ENCODE measurements at places on chromosomes 7 and 10.

DNA sequence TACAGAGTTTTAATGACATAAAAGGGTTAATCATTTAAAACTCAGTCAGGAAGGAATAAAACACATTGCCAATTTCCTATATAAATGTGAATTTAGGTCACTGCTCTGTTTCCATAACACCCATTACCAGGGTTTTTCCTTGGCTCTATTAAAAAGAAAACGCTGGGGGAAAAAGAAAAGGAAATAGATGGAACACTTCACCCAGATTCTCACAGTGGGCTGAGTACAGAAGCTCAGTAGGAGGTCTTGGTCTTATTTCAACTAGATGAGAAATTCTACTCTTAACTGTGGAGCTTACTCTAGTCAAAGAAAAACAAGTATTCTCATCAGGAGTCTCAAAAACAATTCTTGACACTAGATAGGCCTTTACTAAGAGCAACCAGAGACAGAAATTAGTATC lies 36.5 kb downstream of the GLUD1 start:
- no peak for DNase-seq

DNA sequence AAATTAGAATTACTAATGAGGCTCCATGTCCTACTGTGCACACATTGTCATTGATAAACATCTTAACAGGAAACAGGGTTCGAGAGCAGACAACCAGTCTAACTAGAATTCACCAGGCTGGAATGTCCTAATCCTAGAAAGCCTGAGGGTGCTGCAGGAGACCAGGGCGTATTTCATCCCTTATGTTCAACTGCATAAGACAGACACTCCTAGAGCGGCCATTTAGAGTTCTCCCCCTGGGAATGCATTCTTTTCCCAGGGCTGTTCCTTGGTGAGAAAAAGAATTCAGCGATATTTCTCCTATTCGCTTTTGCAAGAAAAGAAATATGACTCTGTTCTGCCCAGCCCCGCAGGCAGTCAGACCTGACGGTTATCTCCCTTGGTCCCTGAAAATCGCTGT lies 486.0 kb downstream of the REEP3 start:
- DNase-seq, result no peak

GRCh38 chr7:18754766-18755165 lies 259.2 kb downstream of the HDAC9 start:
- DNase-seq, result no peak

GRCh38 chr7:20562461-20562860 lies 53.0 kb upstream of the ABCB5 start:
- DNase-seq, result no peak

- no peak for DNase-seq
These were observed 23.8 kb downstream of the ZMIZ2 start for GRCh38 chr7:44772440-44772839.

GRCh38 chr7:122412883-122413282 lies 108.3 kb upstream of the FEZF1 start:
- DNase-seq, result no peak

DNA sequence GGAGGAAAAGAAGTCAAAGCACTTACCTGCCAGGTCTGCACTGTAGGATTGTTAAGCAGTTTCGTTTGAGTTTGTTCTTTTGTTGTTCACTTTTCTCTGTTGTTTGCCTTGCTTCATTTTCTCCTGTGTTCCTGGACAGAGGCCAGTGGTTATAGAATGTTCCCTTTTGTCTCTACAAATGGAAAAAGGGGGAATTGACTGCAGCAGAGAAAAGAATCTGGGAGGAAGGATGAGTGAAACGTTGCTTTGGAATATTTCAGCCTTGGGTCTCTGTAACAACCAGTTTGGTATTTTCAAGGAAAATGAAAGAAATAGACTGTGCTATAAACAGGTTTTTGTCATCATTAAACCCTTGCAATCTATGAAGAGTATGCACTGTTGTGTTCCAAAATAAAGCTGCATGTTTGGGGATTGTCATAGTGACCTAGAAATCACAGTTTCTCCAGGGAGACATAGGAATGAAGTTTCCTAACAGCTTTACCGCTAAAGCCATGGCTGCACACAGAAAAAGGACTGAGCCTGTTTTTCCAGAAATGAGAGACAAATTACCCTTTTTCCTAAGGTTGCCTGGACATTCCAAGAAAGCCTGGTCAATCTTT lies 60.8 kb upstream of the HABP2 start:
- DNase-seq, result no peak

DNA sequence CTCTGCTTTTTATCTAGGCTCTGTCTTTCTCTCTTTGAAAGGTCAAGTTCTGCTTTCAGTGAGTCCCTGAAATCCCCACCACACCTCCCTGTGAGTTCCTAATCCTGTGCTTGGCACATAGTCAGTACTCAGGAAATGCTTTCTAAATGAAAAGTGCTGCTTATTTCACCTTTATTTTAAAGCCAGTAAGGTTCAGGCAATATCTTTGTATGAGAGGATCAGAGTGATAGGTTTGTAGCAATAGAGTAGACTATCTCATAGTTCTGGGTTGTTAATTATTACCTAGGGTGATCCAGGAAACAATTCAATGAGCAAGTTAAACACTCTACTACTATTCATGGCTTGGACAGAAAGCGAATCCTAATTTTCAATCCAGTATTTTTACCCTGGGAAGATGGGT lies 7.4 kb upstream of the LAMB1 start:
- no peak for DNase-seq

- DNase-seq, result peak; percentile 68
These were observed 12.7 kb downstream of the EBF3 start for GRCh38 chr10:129951101-129951969.

DNA sequence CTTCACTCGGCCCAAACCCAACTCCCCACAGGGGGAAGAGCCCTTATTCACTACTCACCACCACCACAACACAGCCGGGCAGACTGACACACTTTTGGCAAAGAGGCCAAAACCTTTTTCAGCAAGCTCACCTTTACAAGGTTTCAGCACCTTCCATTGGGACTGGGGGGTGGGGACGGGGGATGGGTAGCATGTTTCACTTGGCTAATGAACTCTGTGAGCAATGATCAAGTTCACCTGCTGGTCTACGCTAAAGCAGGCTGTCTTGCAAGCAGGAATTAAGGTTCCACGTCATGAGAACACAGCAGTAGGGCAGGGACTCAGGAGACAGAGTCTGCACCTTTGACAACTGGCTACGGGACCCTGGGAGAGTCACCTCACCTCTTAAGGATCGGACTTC lies 7.0 kb downstream of the FAM53B start:
- DNase-seq, result no peak

DNA sequence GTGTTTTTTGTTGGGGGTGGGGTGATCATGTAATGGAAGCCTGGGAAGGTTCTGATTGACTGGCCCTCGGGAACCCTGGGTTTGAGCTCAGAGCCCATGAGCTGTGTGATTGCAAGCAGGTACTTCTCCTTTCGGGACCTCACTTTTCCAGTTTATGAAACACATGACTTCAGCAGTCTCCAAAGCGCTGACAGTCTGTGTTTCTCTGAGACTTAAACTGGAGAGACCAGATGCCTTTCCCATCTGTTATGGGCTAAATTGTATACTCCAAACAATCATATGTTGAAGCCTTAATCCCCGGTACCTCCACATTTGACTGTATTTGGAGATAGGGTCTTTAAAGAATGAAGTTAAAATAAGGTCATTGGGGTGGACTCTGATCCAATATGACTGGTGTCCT lies 493.6 kb downstream of the GALNT17 start:
- DNase-seq, result no peak

- DNase-seq, result no peak
These were observed 100.7 kb downstream of the ST8SIA6 start for GRCh38 chr10:17353568-17354300.

DNA sequence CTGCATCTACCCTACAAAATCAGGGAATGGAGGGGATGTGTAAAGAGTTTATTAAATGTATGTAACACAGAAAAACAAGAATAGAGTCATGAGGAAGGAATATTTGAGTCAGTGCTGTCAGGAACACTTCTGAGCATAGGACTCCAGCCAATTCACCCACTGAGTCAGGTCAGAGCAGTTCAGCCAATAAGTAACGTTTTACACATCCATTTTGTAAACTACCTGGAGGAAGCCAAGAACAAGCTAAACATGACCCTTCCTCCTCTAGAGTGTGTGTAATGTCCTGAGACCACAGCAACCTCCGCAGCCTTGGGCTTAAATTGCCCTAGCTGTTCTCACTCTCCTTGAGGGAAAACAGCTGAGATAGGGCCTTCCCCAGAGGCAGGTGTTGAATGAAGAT lies 691.5 kb upstream of the LRRN3 start:
- no peak for DNase-seq

- DNase-seq, result no peak
These were observed 28.7 kb downstream of the IKZF1 start for GRCh38 chr7:50333221-50333651.

- peak; percentile 81 for DNase-seq
These were observed 7.4 kb downstream of the TSPAN14 start for GRCh38 chr10:80461208-80462183.

DNA sequence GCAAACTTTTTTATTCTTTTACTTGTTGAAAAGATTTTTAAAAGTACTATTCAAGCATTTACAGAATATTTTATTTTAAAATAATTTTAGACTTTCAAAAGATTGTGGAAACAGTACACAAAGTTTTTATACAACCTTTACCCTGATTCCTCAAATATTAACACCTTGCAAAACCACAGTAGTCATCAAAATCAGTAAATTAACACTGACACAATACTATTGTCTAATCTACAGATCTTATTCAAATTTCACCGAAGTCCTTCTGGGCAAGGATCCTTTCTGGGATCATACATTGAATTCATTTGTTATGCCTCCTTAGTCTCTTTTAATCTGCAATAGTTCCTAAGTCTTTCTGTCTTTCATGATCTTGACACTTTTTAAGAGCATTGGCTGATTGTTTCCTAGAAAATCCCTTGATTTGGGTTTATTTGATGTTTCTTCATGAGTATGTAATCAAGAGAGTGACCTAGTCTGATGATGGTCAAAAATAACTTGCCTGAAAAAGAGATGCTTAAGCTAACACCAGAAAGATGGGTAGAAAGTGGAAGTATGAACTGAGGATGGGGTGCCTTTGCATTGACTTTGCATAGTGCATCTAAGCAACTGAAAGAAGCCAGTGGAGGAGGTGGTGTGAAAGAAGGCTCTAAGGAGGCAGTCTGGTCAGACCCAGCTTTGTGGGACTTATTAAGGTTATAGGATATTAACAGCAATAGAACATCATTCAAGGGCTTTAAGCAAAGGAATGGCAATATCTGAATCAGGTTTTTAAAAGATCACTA lies 9.7 kb downstream of the STAMBPL1 start:
- DNase-seq, result no peak

DNA sequence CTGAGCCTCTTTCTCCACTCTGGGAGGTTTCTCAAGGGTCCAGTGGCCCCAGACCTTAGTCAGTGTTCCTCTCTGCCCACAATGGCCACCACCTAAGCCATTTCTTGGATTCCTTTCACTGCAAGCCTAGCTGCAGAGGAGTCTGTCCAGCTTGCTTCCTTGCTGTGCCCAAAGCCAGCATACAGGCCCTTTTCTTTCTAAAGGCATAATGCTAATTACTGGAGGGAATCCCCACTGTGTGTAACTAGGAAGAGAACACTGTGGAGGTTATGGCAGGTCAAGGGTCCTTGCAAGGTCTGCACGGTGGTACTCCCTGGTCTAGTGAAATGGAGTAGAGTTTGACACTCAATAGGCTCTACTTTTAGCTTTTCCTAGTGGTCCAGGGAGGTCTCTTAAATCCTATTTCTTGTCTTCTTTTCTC lies 70.4 kb upstream of the CC2D2B start:
- DNase-seq, result no peak

- no peak for DNase-seq
These were observed 10.9 kb downstream of the OGDHL start for GRCh38 chr10:49751216-49751615.

DNA sequence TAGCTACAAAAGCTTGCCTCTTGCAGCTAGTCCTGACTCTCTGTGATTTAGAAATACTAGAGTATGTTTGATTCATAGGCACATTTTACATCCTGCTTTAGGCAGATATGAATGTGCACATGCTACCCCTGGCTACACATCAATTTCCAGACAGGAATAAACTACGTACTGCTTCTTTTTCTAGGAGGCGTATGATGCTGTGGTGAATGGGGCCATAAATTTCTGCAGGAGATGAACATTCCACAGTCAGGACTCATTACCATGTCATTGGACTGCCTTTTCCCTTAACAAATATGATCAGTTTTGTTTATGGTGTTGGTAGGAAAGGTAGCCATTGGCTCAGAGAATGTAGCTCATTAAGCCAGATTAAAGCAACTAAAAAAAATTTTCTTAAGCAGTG lies 50.1 kb upstream of the IFRD1 start:
- DNase-seq, result no peak

- DNase-seq, result no peak
These were observed 11.5 kb upstream of the SGMS1 start for GRCh38 chr10:50635286-50635685.

GRCh38 chr10:49282306-49282705 lies 16.7 kb upstream of the C10orf71 start:
- no peak for DNase-seq

DNA sequence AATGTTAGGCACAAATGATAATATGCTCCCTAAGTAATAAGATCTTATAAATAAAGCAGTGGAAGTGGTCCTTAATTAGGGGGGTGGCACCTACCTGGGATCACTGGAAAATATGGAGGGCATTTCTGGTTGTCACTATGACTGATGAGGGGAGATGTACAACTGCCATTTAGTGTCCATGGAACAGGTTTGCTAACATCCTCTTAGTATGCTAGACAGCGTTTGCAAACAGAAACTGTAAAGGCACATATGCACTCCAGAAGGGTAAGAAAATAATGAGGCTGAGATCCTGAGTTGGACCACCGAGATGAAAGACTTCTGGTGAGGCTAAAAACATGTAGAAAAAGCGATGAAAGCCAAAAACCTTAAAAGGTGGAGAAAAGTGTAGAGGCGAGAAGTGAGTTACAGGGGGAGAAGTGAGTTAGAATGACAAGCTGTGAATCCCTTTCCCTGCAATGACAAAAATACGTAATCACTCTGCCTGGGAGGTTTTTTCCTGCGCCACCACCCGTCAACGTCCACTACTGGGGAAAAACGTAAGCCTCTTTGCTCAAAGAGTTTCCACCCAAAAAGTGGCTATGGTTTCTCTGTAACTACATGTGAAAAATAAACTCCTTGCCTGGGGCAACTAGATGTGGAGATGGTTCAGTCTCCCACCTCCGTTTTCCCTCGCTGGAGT lies 767 bp downstream of the KRIT1 start:
- no peak for DNase-seq

All from chondrocyte (in vitro differentiated cells).